ENCODE measurements at places on chromosomes 6 and 20. TPM values are rescaled to one million over a fixed set of nuclear protein-coding genes. Genes with fewer than 3 reads are reported as not detected.

Gene ANKRD66
- total RNA-seq = not detected

Gene KIF25
- total RNA-seq = not detected

Gene CRYBG1
- 0.15 TPM for total RNA-seq

Gene HLA-DOB
- total RNA-seq = not detected

Gene KIF16B
- total RNA-seq = 27.0 TPM

- no peak for DNase-seq
Measured at GRCh38 chr6:56036916-56037600, 161.7 kb upstream of the BMP5 start.

DNA sequence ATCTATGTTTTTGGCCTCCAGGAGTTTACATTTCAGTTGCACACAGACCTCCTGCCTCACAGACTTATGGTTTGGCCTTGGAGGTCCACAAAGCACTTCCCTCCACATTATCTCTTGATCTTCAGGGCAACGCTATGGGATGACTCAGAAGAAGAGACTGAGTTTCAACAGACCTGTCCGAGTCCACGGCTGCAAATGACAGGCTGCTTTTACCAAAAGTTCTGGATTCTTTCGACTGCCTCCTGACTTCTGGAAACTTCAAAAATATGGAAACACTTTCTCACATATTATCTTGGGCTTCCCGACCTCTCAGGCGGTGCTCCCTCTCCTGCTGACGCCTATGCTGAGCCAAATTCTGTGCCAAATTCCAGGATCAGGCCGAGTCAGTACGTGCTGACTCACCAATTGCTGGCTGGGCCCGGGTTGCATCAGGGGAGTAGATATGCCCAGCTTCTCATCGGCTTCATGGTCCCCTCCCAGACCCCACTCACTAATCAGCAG lies 190.2 kb downstream of the BMP7 start:
- no peak for DNase-seq

GRCh38 chr6:490251-491037 lies 98.9 kb downstream of the IRF4 start:
- no peak for DNase-seq

- DNase-seq = no peak
Measured at GRCh38 chr20:48839154-48839917, 11.5 kb upstream of the PREX1 start.

DNA sequence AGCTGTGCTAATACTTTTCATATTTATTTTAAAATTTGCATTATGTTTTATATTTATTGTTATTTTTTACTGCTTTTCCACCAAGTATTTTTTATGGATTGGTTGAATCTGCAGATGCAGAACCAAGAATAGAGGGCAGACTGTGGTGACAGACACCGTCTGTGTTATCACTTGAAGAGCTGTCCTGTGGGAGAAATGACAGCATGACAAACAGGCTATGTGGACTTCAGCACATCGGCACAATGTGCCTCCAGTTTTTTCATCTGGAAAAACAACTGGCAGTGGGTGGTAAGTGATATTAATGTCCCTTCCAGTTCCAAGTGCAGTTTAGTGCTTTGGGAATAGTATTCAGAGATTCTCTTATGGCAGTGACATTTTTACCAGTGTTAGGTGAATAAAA lies 492.9 kb downstream of the PRKN start:
- no peak for DNase-seq

- no peak for DNase-seq
Measured at GRCh38 chr6:146819596-146820320, 221.0 kb downstream of the ADGB start.

DNA sequence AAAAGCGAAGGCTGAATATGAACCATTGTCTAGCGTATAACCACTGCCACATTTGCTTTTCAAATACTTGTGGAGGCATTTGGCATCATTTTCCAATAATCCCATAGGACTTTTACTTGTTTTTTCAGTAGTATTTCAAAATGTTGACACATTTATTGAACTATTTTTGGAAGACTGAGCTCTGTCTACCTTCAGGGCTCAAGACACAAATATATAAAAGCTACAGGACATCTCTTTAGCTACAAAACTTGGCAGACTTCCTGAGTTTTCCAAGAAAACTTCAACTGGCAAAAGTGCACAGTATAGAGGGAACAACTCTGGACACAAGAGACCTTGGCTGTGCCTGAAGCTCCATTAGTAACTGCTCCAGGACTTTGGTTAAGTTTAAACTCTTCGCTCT lies 13.4 kb downstream of the EPB41L2 start:
- no peak for DNase-seq

DNA sequence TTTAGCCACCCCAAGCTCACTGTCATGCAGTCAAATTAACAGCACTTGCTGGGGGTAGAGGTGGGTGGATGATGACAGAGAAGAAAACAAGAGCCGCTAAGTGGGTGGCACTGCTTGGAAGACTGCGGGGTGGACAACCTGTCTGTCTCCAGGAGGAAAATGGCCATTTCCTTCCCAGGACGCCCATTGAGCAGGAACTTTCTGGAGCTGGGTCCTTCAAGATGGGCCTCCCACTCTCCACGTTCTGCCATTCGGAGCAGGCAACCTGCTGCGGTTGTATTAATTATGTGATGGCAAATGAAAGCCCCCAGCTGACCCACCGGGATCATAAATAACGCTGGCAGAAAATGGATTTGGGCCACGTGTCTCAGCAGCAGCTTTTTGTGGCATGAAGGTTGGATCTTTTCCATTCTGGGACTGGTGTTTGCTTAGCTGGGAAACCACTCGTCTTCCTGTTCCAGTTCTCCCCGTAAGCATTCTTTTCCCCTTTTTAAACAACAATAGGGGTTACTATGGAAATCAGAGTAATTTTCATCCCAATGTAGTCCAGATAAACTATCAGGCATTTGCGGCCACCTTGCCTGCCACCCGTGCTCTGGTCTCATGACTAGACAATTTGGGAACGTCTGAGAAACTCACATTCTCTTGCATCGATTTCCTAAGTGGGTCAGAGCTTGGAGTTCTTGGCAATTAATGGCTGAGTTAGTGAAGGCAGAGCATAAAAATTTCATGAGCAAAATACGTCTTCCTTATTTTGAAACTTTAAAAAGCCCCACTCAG lies 215.5 kb downstream of the ANKRD60 start:
- no peak for DNase-seq

Measured in glutamatergic neuron (in vitro differentiated cells).